ENCODE measurements at places on chromosomes 12 and 14. TPM values are rescaled to one million over a fixed set of nuclear protein-coding genes. Genes with fewer than 3 reads are reported as not detected.

- H3K36me3 ChIP-seq = no peaks in the 10 kb centered on the region
- peaks cover 15% of the 10 kb centered on the region for H3K27me3 ChIP-seq
- H3K4me3 ChIP-seq = no peak overlapping the region
- no peak for DNase-seq
- no peak overlapping the region for H3K27ac ChIP-seq
- peaks cover 3% of the 10 kb centered on the region for H3K4me1 ChIP-seq
Observed at GRCh38 chr12:96534339-96534738, 45.0 kb downstream of the CFAP54 start.

PPFIA2 gene
- not detected for total RNA-seq

DNA sequence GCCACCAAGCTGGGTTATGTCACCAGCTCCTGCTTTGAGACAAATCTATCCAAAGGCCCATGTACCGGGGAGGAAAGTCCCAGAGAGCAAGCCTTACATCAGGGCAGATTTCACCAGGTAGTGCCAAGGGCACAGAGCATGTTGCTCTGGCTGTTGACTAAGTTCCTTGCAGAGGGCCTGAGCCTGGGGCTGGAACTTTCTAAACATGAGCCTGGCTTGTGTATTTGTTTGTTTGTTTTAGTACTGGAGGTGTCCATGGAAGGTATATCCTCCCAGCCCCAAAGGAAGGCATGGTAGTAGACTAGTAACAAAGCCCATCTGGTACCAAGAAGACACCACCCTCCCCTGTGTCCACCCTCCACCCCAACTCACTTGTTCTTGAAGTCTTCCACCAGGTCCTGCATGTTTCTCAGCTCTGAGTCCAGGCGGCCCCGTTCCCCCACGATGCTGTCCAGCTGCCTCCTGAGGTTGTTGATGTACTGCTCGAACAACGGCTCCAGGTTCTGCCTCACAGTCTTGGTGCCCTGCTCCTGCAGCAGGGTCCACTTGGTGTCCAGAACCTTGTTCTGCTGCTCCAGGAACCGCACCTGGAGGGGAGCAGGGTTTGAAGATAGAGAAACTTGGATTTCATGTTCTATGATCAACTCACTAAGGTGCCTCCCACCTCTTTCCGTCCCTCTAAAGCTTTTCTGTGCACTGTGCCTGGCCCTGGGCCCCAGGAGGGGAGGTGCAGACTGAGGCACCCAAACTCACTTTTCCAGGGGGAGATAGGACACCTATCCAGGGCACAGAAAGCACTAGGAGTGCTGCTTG, 1.4 kb downstream of the KRT5 start:
- no peaks in the 10 kb centered on the region for H3K36me3 ChIP-seq
- no peaks in the 10 kb centered on the region for H3K4me1 ChIP-seq
- no peaks in the 10 kb centered on the region for H3K27me3 ChIP-seq

CGRRF1 gene
- 9.7 TPM for total RNA-seq

FBRSL1 gene
- total RNA-seq = 51.1 TPM

DNA sequence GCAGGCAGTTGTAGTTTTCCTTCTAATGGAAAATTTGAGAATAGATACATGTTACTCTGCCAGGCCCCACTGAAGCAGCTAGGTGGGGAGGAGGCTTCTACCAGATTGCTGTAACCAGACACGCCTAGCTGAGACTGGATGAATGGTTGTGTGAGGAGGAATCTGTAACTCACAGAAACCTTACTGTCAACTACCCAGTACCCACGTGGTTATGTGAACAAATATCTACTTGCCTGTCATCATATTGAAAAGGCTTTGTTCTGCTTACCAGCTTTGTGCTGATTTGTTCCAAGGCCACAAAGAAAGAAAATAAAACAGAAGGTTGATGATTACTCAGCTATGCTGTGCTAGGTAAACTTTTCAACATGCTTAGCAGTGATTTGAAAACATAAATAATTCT, 167.2 kb downstream of the CAPZA3 start:
- H3K27me3 ChIP-seq = no peaks in the 10 kb centered on the region
- no peak overlapping the region for H3K27ac ChIP-seq
- H3K4me3 ChIP-seq = no peak overlapping the region
- H3K36me3 ChIP-seq = no peaks in the 10 kb centered on the region
- H3K4me1 ChIP-seq = no peaks in the 10 kb centered on the region

DNA sequence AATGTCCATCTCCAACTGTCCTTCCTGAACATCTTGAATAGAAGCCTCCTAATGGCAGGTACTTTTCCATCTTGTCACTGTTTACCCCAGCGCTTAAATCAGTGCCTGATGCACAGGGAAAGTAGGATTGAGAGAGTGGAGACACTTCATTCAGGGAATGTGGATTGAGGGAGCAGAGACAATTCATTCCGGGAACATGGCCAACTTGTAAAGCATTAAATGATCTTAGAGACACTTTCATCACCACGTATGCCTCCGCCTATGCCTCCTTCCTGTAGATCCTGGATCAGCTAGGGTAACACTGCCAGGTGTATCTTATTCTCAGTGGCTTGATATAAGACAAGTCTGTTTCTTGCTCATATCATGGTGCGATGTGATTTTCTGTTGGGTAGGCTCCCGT, 67.6 kb upstream of the CSRP2 start:
- no peak overlapping the region for H3K27ac ChIP-seq
- H3K27me3 ChIP-seq = peaks cover 15% of the 10 kb centered on the region
- no peak for DNase-seq
- H3K4me1 ChIP-seq = no peaks in the 10 kb centered on the region
- H3K36me3 ChIP-seq = no peaks in the 10 kb centered on the region
- H3K4me3 ChIP-seq = no peak overlapping the region

MYO1H gene
- not detected for total RNA-seq

ACOT4 gene
- 1.6 TPM for total RNA-seq

GALNT6 gene
- total RNA-seq = 17.5 TPM

TRHDE gene
- total RNA-seq = not detected

- DNase-seq = no peak
- H3K4me3 ChIP-seq = no peak overlapping the region
- H3K27ac ChIP-seq = no peak overlapping the region
- H3K36me3 ChIP-seq = peaks cover 3% of the 10 kb centered on the region
- peaks cover 26% of the 10 kb centered on the region for H3K27me3 ChIP-seq
Observed at GRCh38 chr14:23571701-23572523, 4.3 kb upstream of the AP1G2 start.

Measured in activated CD4-positive, alpha-beta T cell treated with anti-CD3 and anti-CD28 coated beads, Interleukin-2, amount 10 ng/mL, durations not matched to agents 7 days and 5 days (primary cell).